ENCODE measurements at places on chromosomes 3 and 15.

GRCh38 chr15:76101655-76102054 lies 41.9 kb downstream of the TMEM266 start:
- DNase-seq = no peak

GRCh38 chr3:73291541-73291940 lies 230.1 kb downstream of the EBLN2 start:
- DNase-seq = no peak

- no peak for DNase-seq
Observed at GRCh38 chr15:63372753-63373152, 8.9 kb downstream of the CA12 start.

DNA sequence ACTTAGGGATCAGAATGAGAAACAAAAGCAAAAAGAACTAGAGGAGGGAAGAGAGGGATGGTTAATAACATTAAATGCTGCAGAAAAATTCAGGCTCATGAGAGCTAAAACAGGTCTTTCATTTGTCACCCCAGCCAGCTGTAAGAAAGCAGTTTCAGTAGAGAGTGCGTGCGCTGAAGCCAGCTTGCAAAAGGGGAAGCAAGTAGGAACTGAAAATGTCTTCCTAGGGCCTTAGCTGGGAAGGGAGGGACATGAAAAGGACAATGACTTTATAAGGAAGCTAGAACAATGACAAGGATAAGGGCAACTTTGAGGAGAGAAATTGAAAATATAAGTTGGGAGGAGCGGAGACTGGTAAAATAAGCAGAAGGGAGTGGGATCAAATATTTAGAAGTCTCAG lies 3.1 kb downstream of the CIAO2A start:
- no peak for DNase-seq

DNA sequence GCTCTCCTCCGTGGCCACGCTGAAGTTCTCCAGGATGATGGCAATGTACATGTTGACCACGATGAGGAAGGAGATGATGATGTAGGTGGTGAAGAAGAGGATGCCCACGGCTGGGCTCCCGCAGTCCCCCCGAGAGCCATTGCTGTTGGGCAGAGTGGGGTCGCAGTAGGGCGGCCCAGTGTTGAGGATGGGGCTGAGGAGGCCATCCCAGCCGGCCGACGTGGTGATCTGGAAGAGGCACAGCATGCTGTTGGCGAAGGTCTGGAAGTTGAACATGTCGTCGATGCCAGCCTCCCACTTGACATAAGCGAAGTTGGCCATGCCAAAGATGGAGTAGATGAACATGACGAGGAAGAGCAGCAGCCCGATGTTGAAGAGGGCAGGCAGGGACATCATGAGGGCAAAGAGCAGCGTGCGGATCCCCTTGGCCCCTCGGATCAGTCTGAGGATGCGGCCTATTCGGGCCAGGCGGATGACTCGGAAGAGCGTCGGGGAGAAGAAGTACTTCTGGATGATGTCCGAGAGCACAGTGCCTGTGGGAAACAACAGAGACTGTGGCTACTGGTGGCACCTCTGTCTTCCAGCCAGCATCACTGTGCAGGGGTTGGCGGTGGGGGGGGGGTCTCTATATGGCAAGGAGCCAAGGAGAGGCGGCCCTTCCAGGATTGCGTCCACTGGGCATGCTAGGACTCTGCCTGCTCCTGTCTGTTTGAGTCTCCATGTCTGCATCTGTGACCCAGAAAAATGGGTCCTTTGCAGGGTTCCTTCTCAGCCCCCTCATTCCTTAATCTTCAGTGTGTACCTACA lies 55.1 kb downstream of the EXOG start:
- DNase-seq = no peak

- DNase-seq = no peak
Observed at GRCh38 chr3:70580021-70580420, 267.6 kb upstream of the MDFIC2 start.

- no peak for DNase-seq
Observed at GRCh38 chr3:37400945-37401344, 226.6 kb upstream of the LRRFIP2 start.

- no peak for DNase-seq
Observed at GRCh38 chr3:177620073-177620472, 422.8 kb upstream of the TBL1XR1 start.

GRCh38 chr15:46258056-46258455 lies 623.2 kb downstream of the SQOR start:
- DNase-seq = no peak

- DNase-seq = no peak
Observed at GRCh38 chr3:11465744-11466616, 177.7 kb downstream of the VGLL4 start.

DNA sequence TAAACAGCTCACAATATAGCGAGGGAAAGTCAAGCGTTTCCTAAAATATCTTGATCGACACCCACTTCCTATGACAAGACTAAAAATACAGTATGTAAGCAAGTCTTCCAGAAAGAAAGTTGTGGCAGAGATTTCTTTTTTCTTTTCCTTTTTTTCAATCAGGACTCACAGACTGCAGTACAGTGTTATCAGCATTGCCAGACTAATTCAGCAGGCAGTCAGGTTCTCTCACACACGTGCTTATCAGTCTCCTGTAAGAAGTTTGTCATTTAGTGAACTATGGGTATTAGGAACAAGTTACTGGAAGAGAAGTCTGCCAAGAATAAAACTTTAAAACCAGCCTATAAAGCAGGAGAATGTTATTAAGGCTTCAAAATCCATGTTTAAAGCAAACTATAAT lies 32.8 kb upstream of the ZNF385D start:
- DNase-seq = no peak

GRCh38 chr15:74400915-74401757 lies 32.6 kb downstream of the SEMA7A start:
- DNase-seq = no peak

DNA sequence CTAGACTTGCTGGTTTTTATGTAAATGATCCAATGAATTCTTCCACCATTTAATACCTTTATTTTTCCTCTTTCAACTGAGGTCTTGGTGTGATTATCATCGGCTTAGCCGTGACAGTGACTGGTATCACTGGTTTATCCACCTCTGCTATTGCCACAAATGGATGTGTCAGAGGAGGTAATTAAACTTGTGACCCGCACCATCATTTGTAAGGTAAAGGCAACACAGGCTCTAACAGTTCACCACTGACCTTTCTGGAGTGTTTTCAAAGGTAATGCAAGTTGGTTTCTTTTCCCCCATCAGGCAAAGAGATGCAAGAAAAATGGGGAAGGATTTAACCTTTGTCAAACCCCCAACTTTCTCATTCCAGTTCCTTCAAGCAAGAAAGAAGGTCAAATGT lies 19.7 kb downstream of the SLC12A1 start:
- no peak for DNase-seq

DNA sequence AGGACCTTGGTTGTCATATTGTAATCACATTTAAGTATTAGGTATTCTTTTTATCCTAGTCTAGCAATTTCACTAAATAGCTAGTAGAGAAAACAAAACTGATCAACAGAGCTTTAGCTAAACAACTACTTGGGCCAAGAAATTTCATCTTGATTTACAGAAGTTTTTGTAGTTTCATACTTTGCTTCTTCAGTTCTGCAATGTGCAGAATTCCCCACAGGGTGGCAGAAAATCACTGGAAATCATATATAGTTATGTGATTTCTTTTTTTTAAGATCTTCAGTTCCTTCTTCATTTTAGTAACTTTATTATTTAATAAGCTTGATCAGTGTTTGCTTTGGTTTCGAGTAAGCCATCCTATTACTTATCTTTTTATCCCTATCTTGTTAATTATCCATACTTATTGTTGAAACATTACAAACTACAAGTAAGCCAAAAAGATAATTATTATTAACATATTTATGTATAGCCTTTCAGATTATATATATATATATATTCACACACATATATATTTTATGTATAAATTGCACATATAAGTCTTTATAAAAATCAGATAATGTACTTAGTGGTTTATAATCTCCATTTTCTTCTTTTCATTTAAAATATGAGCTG lies 2.2 kb upstream of the BNIP2 start:
- DNase-seq = no peak

DNA sequence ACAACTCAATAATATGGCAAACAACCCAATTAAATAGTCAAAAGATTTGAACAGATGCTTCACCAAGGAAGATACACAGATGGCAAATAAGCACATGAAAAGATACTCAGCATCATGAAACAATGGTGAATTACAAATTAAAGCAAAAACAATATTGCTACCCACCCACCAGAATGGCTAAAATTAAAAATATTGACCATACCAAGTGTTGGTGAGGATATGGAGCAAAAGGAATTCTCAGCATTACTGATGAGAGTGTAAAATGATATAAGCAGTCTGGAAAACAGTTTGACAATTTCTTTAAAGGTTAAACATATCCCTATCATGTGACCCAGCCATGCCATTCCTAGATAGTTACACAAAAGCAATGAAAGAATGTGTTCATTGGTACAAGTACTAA lies 5.7 kb upstream of the PXYLP1 start:
- DNase-seq = no peak

DNA sequence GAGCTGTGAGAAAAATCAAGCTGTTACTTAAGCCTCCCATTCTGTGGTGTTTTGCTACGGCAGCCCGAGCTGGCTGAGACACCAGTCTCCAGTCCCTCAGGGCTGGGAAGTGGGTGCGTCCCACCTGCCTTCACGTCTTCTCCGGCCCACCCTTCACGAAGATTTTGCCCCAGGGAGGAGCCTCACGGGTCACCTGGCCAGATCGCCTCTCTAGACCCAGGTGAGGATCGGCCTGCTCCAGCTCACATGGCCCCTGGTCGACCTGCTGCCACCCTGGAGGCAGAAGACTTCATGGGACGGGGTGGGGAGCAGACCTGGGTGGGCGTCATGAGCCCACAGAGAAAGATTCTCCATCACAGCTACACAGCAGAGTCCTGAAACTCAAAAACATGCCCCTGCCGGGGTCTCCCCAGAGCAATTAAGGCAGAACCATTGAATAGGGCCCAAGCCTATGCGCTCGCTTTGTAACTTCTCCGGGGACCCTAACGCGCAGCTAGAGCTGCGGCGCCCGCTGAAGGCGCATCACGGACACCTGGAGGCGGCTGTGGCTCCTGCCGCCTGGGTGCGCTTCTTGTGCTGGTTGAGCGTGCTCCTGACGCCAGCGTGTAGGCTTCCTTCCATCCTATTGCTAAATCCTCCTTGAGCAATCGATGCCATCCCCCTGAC lies 92.6 kb upstream of the ALDH1A3 start:
- DNase-seq = no peak

DNA sequence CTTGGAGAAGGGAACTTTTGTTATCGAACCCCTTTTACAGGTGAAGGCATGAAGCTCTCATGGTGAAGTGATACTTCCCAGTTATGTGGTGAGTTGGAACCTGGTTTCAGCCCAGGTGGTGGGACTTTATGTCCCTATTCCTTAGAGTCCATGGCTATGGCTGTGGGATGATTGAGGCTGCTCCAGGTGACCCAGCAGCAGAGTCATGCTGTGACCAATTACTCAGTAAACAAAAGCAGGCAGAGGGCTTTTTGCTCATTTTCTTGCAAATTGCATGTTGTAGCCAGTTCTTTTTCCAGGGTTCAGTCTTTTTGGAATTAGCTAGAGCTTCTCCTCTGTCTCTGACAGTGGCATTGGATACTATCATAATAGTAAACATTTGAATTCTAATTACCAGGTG lies 70.7 kb downstream of the CACNA2D3 start:
- no peak for DNase-seq

DNA sequence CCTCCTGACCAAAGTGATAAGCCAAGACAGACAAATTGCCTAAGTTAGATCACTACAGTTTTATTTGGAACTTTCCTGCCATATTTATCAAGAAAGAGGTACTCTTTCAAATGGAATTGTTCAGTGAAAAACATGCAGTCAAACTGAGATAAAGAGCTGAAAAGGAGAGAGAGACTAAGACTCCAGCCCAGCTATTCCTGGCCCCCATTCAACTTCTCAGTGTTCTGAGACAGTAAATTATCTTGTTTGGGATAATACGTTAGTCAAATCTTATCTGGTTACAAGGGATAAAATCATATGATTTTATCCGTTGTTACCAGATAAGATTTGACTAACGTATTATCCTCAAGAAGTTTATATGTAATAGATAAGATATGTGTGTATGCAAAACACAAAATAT lies 67.6 kb upstream of the CMC1 start:
- DNase-seq = no peak

- no peak for DNase-seq
Observed at GRCh38 chr3:23940775-23941174, 4.3 kb upstream of the NR1D2 start.

GRCh38 chr3:140347151-140347550 lies 330.7 kb upstream of the TRIM42 start:
- DNase-seq = no peak

- DNase-seq = no peak
Observed at GRCh38 chr3:15768421-15769255, 29.1 kb downstream of the ANKRD28 start.

- DNase-seq = peak; percentile 51
Observed at GRCh38 chr3:10738688-10739372, 77.2 kb upstream of the SLC6A11 start.
